Astrocyte (in vitro differentiated cells and primary cell): ENCODE measurements at places on chromosomes 4 and X.
A peak's percentile ranks its signal among the peaks of the same experiment; 100 is the strongest.

GRCh38 chr4:111618908-111619307, 526.3 kb upstream of the FAM241A start:
- DNase-seq: peak; percentile 65

DNA sequence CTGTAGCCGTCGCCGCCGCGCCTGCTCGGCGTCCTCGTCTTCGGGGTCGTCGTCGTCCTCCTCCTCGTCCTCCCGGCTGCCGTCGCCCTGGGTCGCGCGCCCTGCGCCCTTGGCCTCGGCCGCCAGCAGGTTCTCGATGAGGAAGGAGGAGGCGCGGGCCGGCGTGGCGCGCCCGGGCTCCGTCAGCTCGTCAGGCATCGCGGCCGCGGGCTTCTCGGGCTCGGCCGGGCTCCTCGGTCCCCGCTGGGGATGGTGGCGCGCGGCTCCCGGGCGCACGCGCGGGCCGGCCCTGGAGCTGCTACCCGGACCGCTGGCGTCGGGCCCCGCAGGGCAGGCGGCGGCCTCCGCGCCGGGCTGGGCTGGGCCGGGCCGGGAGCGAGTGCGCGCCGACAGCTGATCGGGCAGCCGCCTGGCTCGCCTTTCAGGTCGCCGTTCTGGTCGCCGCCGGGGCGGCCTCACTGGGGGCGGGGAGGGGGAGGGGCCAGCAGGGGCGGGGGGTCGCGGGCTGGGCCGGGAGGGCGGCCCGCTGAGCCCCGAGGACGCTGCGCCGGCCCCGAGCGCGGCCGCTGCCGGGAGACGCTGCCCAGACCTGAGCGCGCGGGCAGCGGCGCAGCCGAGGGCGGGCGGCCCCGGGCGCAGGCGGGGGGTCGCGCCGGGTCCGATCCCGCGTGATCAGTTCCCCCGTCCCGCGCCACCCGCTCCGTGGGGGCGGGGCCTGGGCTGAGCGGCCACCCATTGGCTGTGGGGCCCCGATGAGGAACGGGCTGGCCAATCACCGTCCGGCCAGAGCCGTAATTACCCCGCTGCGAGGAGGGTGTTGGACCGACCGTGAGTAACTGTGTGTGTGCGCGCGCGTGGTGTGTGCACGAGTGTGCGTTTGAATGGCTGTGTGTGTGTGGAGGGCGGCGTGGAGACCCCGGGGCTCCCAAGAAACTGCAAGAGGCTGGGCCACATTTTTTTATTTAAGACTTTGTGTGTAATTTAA, at the start of gene HMX1:
Gene HMX1, minus strand, starts transcription at position 423 of the 985 bp plus-strand sequence. Its CDS starts 225 bp downstream, at position 198.
- DNase-seq: no peak

- no peak for DNase-seq
These were observed 492.6 kb downstream of the BCOR start for GRCh38 chrX:39605183-39605582.

DNA sequence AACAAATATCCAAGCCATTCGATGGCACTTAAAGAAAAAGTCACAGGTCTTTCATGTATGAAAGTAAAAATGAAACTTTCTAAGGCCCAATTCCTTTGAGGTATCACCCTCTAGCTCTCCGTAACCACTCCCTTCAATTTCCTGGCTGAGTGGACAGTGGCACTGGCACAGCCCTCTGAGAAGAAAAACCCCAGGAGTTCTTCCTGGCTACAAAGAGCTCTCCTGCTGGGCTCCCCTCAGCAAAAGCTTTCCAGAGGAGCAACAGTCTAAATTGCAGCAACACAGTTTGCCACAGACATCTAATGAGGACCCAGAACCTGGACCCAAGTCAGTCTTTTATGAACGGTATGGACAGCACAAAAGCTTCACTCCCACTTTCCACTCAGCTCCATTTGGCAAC, 71.8 kb downstream of the FUNDC1 start:
- DNase-seq: no peak

DNA sequence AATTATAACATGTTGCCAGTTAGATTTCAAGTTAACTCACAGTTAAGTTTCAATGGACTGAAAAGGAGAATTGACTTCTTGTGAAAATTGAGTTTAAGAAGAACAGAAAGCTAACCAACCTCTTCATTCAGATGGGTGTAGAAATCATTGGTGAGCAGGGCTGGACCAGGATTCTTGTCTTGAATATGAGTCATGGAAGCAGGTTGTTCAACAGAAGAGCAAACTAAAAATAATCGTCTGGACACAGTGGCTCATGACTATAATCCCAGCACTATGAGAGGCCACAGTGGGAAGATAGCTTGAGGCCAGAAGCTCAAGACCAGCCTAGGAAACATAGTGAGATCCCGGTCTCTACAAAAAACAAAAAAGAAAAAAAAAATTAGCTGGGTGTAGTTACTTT, 98.2 kb downstream of the ARSJ start:
- peak; percentile 35 for DNase-seq

DNA sequence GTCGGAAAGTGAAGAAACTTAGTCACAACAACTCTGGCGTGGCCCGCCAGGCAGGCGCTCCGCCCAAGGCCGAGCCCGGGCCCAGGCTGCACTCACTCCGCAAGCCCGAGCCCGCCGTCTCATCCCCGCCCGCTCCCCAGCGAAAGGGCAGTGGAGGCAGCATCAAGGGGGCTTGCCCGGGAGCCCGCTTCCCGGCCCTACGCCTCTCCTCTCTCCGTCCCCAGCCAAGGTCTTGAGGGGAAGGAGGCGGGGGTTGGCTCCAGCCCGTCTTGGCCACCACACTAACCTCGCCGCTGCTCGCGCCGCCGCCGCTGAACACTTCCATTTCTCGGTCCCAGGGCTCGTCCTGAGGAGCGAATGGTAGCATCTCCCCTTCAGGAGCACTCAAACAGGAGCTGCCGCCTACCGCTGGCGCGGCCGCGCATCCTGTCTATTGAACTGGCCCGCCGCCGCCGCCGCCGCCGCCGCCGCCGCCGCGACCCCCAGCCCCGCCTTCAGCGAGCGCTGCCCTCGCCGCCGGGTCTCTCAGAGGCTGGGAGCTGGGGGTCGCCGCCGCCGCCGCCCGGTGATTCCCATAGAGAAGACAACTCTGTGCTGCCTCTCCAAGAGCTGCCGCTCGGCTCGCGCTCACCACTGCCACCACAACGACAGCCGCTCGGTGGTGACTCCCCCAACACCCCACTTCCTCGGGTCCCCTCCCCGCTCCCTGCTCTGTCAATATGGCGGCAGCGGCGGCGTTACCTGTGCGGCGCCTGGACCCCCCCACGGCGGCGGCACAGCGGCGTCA, at the start of gene RPS6KA6:
Gene RPS6KA6, minus strand, starts transcription at position 667 of the 787 bp plus-strand sequence. Its CDS starts 300 bp downstream, at position 367.
- peak; percentile 22 for DNase-seq
